Activated CD4-positive, alpha-beta T cell treated with anti-CD3 and anti-CD28 coated beads for 36 hours (primary cell): ENCODE measurements at places on chromosomes 3 and 15.

DNA sequence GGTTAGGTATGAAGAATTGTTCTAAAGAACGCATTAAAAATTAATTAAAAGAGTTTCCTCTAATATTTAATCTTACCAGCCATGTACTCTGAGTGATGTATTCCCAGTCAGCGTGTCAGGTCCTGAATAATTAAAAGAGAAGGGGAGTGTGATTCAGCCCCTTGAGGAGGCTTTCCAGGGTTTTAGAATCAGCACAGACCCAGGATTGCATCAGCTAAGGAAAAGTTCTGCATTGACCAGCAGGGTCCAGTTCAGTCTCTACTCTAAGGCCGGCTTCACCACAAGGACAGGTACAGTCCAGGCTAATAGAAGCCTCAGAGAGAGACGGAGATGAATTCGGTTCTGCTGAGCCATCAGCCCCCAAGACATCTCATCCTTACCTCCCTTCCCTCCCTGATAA is 499.5 kb upstream of the PROK2 start:
- DNase-seq = no peak

DNA sequence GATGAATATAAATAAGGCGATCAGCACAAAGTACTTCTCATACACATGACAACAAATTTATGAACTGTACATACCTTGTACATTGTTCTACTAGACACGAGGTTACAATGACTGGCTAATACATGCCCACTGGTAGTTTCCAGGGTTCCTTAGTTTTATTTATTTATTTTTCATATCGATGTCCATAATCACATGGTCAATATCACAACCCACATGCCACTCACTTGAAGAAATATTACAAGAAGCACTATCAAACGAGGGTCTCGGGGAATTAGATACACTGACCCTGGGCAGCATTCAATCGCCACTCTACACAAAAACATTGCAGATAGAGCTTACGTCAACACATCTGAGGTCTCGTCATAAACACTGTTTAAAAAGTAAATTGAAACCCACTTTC is 21.2 kb upstream of the WNT5A start:
- no peak for DNase-seq

- DNase-seq = no peak
These were observed 17.9 kb downstream of the CP start for GRCh38 chr3:149203758-149204157.

DNA sequence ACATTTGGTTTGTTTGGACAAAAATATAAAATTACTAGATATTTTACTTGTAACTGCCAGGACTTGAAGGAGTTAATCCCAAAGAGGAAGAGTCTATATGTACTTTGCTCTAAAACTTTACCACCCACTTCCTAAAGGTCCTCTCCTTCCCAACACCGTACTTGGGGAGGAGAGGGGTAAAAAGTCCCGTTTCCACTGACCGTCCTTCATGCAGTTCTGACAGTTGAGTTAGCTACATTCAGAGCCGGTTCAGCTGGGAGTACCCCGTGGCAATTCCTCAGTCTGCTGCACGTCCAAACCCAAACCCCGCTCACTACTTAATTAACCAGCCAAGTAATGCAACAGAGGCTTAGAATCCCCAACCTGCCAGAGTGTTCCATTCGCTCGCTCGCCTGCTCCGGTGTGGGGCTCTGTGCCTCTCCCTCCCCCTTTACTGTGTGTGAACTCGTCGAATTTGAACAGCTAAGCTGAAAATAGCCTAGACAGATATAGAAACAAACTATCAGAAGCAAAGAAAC is 519.7 kb downstream of the FOXP1 start:
- DNase-seq = peak; percentile 74

DNA sequence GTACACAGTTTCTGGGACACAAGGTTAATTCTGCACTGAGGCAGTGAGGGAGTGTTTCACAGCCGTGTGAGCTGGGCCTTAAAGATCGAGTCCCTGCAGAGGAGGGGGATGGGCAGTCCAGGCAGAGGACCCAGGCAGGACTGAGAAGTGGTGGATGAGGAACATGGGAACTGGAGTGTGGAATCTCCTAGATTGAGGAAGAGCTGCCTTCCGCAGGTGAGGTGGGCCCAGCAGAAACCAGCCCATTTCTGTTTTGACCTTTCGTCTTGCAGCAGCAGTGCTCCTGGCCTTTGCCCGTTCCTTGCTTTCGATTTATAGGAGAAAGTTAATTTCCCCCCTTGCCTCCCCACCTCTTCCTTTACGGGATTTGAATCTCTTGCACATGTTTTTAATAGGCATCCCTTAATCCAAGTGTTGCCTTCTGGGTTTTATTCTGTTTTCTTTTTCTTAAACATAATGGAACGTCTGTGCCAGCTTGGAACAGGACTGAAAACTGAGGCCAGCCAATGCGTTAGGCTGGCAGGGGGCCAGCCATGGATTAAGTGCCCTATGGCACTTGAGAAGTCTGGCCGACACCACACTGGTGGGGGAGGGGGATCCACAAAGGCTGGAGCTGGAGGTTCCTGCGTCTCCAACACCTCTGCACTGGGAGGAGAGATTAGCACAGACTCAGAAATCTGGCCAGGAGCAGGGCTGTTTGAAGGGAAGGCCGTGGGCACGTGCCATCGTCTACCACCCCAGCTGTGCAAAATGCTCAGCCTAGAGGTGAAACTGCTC is 78.1 kb downstream of the AAGAB start:
- DNase-seq = no peak

GRCh38 chr3:9169326-9169725 is 80.1 kb downstream of the SRGAP3 start:
- DNase-seq = no peak

DNA sequence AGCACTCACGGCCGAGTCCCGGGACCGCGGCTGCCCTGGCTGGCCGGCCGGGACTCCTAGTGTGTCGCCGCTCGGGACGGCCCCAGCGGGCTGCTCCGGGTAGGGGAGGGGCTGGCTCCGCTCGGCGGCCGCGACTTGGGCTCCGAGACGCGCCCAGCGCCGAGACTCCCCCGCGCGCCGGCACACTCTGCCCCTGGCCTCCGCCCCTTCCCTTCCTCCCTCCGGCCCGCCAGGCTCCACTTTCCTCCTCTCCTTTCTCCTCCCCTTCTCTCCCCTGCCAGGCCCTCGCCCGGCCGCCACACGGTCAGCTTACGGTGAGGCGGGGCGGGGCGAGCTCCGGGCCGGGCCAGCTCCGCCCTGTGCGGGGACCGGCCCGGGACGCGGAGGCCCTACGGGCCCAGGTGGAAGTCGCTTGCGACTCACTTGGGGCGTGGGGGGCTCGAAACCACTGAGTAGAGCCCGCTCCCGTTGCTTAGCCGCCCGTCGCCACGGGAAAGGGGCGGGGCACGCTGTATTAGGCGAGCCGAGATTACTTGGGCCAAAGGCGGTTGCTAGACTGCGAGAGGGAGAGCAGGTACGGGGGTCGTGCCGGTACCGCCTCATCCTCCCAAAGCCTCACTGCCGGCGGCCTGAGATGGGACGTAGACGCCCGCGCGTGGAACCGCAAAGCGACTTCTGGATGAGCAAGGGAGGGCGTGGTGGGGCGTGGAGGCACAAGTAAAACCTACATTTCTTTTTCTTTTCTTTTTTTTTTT is at the start of gene ITGB5:
TSS of gene ITGB5 (minus strand) at position 189 of the 755 bp plus-strand sequence. CDS start 365 bp downstream, outside the sequence.
- peak; percentile 61 for DNase-seq

DNA sequence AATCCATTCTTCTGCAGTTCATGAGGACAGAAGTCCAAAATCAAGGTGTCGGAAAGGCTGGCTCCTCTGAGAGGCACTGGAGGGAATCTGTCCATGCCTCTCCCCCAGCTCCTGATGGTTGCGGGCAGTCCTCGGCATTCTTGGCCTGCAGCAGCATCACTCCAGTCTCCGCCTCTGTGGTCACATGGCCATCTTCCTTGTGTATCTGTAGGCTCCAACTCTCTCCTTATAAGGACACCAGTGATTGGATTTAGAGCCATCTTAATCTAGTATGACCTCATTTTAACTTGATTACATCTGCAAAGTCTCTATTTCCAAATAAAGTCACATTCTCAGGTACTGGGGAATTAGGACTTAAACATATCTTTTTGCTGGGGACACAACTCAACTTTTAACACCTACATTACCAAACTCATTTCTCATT is 56.0 kb upstream of the FLNB start:
- DNase-seq = no peak

DNA sequence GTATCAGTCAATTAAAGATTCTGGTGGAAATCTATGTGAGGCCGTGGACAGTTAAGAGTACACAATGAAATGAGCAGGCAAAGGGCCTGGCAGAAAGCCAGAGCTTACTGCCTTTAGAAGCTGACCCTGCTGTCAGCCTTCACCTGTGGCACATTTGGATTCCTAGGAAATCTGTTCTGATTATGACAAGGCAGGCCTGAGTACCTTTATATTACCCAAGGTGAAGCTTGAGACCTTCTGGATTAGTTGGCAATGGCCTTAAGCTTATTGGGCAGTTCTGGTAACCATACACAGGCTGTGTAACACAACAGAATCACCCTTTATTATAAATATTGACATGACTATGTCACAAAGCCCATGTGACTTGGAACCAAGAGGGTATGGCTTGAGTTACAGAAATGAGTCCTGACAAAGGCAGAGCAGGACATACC is 43.2 kb downstream of the NBEAL2 start:
- no peak for DNase-seq

GRCh38 chr3:49554633-49555265 is 472 bp downstream of the BSN start:
- peak; percentile 78 for DNase-seq

DNA sequence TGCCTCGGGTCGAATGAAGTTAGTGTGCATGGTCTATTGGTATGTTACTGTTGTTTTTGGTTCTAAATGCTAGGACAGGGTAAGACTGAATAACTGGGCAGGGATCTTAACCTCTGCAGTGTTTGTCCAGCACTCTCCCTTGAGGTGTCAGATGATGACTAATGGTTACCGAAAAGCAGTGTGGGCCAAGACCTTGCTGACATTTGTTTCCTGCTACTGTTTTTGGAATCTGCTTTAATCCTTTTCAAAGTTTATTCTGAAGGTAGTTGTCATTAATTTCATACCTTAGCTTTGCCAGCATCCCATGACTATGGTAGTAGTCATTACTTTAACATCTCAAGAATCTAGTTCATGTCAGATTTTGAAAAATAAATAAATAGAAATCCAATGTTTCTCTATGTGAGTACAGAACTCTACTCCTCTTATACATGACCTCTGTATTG is 117.0 kb downstream of the P3H2 start:
- no peak for DNase-seq

DNA sequence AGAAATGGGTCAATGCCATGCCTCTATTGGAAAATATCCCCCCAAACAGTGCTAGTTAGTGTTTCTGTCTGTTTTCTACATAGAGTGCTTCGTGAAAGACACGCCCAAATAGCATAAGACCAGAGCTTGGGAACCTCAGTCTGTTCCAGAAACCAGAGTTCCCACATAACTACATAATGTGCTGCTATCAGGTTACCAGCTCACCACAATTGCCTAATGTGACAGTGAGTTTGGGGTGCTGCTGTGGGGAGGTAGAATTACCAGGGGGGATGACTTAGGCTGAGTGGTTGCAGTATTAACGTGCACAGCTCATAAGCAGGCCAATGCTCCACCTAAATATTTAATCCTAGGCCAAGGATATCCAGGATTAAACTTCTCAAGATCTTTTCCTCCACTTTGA is 39.2 kb downstream of the DUT start:
- DNase-seq = no peak

DNA sequence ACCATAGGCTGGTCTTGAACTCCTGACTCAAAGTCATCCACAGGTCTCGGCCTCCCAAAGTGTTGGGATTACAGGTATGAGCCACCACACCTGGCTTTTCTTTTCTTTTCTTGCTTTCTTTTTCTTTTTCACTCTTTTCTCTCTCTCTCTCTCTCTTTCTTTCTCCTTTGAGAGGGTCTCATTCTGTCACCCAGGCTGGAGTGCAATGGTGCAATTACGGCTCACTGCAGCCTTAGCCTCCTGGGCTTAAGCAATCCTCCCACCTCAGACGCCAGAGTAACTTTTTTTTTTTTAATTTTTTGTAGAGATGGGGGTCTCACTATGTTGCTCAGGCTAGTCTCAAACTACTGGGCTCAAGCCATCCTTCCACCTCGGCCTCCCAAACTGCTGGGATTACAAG is 133.1 kb upstream of the UBE2E1 start:
- no peak for DNase-seq

GRCh38 chr3:152769523-152769922 is 65.4 kb upstream of the P2RY1 start:
- DNase-seq = no peak

- DNase-seq = peak; percentile 45
These were observed 3.5 kb downstream of the HDC start for GRCh38 chr15:50261981-50262380.

DNA sequence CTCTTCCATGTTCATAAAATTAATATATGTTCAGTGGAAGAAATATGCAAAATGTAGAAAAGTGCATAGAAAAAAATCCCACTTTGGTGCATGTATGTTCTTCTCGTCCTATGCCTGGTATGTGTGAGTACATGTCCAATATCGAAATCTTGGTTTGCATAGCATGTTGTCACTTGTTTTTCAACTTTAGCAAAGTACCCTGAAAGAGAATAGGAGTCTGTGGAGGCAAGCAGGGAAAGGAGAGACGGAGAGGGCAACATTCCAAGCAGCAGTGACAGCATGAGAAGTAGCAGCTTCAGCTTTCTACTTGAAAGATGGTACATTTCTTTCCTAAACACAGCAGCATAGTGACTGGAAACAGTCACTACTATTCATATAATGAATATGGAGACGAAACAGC is 56.8 kb upstream of the CACNA2D3 start:
- no peak for DNase-seq

- DNase-seq = no peak
These were observed 847.2 kb downstream of the TUSC7 start for GRCh38 chr3:117556646-117557407.

DNA sequence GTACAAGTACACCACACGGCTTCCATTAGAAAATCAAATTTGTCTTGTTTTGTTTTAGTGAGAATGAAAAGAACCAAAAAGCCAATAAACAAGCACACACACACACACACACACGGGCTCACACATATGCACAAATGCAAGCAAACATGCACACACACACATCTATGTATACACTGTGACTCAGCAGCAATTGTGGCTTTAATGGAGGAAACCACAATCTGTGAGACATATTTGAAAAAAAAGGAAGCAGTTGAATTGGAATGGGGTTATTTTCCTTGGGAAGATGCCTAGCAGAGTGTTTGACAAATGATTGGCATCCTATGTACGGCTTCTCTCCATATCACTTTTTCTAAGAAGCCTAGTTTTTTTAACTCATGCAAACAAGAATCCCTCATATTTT is 201.1 kb upstream of the ARRDC4 start:
- DNase-seq = no peak
